ENCODE measurements at places on chromosomes 3 and 15.

DNA sequence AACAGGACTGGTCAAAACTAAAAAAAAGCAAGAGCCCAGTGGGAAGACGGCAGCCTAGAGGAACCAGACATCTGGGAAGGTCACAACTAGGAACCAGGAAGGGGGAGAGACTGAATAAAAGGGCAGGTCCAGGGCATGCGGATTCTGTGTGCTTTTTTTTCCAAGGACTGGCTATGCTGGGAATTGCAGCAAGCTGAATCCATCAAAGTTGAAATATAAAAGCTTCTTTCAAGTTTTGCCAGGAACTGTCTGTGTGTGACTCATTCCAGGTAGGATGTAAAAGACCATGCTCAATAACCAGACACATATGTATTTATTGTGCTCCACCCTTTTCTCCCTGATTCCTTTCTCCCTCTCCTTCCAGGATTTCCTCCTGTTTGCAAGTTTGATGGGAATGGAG, 47.9 kb upstream of the CCDC80 start:
- DNase-seq, result no peak

DNA sequence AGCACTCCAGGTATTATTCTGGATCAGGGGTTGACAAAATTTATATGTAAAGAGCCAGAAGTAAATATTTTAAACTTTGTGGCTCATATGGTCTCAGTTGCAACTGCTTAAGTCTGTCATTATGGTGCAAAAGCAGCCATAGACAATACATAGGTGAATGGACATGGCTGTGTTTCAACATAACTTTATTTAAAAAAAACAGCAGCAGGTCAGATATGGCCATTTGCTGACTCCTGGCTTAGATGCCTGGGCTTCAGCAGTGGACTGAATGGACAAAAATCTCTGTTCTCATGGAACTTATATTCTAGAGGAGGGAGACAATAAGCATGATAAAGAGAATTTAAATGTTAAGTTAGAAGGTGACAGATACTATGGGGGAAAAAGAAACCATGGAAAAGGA, 11.7 kb upstream of the FYCO1 start:
- no peak for DNase-seq

DNA sequence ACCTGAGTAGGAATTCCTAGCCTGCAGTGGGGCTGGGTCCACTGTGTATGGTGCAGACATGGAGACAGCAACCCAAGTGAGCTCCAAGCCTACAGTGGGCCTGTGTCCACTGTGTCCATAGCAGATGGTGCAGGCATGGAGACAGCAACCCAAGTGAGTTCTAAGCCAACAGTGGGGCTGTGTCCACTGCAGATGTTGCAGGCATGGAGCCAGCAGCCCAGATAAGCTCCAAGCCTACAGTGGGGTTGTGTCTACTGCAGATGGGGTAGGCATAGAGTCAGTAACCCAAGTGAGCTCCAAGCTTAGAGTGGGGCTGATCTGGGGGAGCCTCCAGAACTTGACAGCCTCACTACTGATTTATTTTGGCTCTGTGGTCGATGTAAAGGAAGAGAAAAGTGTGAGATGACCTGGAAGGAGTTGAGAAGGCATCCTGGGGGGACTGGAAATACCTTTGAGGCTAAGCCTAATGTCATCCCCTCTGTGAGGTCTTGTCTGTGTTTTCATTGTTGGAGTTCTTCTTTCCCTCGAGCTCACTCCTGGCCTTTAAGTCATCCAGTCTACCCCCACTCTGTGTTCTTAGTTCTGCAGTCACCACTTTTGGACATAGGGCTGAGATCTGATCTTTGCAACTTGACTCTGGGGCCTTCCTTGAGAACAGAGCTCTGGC, 22.4 kb upstream of the IL16 start:
- DNase-seq, result no peak

GRCh38 chr3:27079427-27080257, 289.5 kb downstream of the NEK10 start:
- DNase-seq, result no peak

- peak; percentile 97 for DNase-seq
Measured at GRCh38 chr3:8443829-8444791, 57.5 kb upstream of the LMCD1 start.

GRCh38 chr3:112871735-112872134, 25.1 kb upstream of the CD200R1L start:
- DNase-seq, result no peak

GRCh38 chr3:182683453-182683852, 109.9 kb upstream of the ATP11B start:
- peak; percentile 62 for DNase-seq

DNA sequence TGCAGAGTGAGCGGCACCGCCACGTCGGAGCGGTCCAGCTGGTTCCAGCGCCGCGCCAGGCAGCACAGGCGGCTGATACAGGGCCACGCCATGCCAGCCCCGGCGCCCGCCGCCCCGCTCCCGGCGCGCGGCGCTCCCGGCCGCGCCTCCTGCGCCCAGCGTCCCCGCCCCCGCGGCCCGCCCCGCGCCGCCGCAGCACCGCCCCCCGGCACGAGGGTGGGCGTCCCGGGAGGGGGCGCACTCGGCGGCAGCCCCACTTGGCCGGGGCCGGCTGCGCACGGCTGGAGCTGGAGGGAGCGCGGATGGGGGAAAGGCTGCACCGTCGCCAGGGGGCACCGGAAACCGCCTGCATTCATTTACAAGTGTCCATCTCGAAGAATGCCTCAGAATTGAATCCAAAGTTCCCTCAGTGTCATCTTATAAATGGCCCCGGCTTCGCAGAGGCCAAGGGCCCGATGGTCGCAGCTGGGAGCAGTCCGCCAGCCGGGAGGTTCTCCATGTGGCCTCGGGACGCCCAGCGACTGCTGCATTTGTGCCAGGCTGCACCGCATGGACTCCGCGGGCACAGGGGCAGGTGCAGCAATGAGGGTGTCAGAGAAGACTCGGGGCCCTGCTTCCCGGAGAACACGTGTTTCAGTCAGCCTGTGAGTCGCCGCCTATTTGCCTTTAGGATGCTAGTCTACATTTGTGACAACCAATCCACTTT, at the start of gene MAP6D1:
Gene MAP6D1, minus strand, starts transcription at position 122 of the 706 bp plus-strand sequence. Its CDS starts 30 bp downstream, at position 92.
- DNase-seq, result peak; percentile 30

GRCh38 chr3:25130724-25131520, 297.1 kb upstream of the RARB start:
- no peak for DNase-seq

- no peak for DNase-seq
Measured at GRCh38 chr3:196207833-196208607, 3.2 kb downstream of the ZDHHC19 start.

DNA sequence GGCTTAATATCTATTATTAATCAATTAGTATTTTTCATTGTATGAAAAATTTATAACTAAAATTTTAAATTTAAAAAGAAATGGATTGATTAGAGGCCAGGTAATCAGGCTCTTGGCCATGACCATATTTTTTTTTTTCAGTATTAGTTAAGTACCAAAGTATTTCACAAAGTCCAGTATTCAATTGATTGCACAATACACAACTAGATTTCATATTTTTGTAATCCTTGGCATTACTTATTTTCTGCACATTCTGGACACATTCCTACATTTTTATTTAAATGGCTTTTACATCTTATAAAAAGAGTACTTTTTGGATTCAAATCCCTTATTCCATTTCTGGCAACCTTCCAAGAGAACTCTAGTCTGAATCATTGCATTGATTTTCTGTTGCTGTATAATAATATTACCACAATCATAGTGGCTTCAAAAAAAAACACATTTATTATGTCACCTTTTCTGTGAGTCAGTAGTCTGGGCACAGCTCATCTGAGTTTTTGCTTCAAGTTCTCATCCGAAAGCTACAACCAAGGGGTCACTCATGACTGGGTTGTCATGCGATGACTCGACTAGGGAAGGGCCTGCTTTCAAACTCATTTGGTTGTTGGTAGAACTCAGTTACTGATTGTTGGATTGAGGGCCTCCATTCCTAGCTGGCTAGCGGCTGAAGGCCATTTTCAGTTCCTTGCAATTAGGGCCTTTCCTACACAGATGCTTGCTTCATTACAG, 90.7 kb downstream of the CNTN6 start:
- DNase-seq, result peak; percentile 58

- no peak for DNase-seq
Measured at GRCh38 chr3:37037352-37037751, 44.0 kb downstream of the MLH1 start.

DNA sequence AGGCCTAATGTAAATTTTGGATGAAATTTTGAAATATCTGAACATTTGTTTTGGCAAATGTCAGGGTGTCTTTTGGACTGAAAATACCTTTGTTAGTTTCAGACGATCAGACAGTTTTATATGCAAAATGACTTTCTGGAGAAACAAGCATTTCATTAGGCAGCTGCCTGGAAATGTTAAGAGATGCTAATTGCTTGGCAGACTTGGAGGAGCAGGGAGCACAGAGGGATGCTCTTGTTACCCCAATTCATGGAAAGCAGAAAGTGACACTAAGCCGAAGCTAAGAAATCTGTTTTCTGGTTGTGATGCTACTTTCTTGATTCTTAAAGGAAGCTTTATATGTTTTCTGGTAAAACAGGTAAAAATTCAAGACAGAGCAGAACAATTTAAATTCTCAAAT, 204.3 kb upstream of the GBE1 start:
- DNase-seq, result no peak

DNA sequence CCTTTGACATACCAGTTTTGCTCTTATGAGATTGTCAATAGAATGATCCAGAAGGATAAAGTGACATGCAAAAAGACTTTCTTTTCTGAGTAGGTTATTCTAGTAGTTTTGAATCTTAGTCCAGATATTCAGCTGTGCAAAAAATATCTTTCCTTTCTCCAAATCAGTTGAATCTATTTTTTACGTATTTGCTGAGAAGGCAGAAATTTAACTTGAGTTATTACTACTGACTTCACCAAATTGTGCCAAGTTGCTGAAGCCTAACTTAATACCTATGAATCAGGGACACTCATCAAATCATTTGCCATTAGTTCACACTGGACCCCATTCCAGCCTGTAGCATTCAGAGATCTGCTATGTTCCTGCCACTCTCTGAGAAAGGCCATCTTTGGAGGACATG, 215.6 kb downstream of the EPHA6 start:
- DNase-seq, result no peak
